HEK293T (cell line): ENCODE measurements at places on chromosomes 12 and 14.

DNA sequence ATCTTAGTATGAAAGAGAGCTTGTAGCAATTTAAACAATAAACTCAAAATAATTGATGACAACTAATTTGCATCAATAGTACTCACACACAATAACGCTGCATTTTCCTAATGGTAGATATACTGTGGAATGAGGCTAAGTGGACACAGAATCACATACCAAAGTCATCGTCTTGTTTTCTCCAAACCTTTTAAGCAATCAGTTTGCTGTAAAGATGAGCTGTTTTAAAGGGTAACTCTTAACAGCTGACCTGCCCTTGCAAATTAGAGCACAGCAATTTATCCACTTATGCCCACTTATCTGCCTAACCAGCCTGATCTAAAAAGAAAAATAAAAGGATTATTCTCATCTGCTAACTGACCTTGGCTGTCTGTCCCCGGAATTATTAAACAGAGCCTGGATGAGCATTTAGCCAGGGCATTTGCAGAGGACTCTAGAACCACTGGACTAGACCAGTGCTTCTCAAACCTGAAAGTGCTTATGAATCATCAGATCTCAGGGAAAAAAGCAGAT, 174.3 kb upstream of the BCL2L14 start:
- DNase-seq = no peak

DNA sequence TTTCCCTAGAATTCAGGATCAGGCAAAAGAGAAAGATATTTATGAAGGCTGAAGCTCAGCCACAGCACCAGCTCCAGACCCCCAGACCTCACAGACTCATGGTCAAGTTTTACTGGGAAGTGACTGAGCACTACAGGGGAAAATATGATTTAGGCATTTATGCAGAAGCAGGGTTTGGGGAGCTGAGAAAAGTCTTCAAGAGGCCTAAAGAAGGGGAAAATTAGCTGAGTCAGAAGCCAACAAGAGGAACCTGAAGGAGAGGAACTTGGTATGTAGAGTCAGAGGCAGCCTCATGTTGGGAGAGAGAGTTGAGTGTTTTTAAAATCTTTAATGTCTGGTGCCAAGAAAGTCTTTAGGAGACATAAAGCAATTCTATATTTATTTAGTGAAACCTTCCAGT, 63.0 kb downstream of the FOS start:
- DNase-seq = no peak

DNA sequence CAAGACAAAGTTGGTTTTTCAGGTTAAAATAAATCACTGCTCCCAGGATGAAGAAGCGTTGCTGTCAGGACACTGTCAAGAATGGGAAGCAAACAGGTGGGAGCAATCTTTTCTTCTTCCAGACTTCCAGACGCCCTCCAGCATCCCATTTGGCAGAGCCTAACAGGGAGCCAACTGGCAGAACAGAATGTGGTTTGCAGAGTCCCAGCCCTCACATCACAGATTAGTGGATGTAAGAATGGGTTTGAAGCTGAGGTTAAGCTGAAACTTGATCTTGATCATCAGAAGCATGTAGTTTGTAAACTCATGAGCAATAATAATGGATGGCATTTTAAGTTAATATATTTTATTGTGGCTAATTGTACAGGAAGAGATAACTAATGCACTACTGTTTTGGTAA, 636.4 kb downstream of the SLC6A15 start:
- DNase-seq = no peak

GRCh38 chr12:66941150-66941549, 262.3 kb upstream of the GRIP1 start:
- no peak for DNase-seq

DNA sequence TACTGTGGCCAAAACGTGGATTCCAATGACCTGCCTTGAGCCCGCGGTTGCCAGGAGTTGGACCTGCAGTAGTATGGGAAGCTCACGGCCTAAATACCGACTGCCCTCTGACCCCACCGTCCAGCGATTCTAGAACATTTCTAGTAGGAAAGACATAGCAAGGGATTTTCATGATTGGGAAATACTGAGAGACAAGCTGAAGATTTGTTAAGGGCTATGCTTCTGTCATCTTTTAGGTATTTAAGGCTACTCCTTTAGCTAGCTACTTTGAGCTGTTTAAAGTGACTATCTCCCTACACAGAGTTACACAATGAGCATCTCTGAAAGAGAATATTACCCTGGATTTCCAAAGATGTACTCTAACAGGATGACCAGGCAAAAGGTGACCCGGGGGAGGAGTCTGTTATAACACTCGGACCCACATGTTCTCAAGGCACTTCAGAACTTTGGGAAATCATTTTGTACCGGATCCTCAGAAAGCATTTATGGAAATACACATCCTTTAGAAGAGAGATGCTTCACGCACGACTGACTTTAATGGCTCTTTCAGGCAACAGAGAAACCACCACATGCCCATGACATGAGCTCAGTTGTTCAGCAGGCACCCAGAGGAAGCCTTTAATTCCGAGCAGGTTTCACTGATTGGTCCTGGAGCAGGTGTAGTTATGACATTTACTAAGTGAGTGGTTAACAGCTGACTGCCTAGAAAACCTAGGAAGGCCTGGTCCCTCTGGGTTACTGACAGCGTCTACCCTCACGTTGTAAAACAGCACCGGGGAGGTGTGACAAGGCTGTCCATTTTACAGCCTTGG, 4.2 kb downstream of the BAG5 start:
- no peak for DNase-seq

DNA sequence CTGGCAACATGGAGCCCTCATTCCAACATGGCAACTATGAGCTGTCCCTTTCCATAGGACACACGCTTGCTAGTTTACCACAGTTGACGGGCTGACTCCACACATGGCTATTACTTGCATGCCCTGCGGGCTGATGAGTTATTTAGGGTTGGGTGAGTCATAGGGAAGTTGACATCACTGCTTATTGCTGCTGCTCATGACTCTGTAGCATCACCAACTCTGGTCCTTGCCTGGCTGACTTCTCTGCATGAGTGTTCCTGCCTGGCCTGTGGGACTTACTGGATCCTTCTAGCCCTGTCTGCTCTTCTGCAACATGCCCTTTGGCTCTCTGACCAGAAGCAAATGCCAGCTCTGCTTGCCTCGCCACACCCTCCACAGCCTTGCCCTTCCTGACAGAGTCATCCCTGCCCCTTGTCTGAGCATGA, 199.5 kb downstream of the ANO6 start:
- peak; percentile 26 for DNase-seq

DNA sequence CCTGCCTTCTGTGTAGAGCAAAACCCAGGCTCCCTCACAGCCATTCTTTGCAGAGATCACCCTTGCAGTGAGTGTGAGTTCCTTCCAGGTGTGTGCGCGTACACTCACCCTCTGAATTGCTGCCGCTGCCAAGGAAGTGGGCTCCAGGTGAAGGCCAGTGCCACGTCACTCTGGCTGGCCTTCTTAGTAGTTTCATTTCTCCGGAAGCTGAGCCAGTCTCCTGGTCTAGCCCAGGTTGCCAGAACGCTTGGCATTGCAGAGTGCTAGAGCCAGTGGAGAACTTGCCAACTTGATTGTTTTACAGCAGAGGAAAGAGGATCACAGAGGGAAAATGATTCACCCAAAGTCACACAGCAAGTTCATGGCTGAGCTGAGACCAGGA, 11.0 kb downstream of the CBLN3 start:
- DNase-seq = no peak

DNA sequence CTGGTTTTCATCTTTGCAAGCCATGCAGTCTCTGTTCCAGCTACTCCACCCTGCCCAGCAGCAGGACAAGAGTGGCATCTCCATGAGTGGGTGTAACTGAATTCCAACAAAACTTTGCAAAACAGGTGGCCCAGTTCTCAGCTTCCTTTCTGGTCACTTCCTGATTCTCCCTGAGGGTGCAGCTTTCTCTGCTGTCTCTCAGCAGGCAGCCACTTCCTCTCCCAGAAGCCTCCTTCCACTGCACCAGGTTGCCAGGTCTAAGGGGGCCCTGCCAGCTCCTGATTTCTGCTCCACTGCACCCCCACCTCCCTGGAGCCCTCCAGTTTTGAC, 341.0 kb upstream of the FKBP4 start:
- no peak for DNase-seq

- DNase-seq = no peak
Measured at GRCh38 chr12:120078868-120079267, 37.7 kb downstream of the RAB35 start.

GRCh38 chr12:110913119-110914056, 7.0 kb downstream of the MYL2 start:
- DNase-seq = no peak
